Caudate nucleus (tissue), 63 donors: ENCODE measurements at places on chromosomes 3 and 15.

DNA sequence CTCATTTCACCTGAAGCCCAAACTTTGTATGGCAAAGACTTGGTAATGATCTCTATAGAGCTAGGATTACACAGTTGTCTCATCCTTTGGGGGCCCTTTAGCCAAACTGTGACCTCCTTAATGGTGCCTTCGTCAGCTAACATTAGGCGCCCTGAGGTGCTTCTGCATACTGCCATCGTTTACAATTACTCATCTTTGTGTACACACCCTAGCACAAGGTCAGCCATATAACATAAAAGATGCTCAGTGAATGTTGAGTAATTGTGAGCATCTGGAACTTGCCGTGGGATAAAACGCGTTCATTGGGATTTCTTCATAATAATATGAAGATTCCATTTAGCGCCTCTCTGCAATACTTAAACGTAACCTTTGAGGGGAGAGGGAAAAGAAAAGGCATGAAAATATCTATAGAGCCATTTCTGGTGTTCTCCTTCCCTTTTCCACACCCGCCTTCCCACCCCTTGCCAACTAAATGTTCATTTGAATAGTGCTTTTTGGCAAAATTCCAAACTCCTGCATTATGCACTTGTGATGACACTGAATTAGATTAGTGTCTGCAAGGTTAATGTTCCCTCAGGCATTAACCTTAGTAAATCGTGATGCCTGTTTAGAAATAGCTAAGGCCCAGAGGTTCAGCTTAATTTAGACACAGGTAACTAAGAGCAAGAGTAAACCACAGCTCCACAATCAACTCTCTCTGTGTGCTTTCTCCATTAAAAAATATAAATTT, 990 bp upstream of the ZNF148 start:
- no peak for DNase-seq

GRCh38 chr3:156071031-156071430, 49.3 kb upstream of the KCNAB1 start:
- DNase-seq: no peak

DNA sequence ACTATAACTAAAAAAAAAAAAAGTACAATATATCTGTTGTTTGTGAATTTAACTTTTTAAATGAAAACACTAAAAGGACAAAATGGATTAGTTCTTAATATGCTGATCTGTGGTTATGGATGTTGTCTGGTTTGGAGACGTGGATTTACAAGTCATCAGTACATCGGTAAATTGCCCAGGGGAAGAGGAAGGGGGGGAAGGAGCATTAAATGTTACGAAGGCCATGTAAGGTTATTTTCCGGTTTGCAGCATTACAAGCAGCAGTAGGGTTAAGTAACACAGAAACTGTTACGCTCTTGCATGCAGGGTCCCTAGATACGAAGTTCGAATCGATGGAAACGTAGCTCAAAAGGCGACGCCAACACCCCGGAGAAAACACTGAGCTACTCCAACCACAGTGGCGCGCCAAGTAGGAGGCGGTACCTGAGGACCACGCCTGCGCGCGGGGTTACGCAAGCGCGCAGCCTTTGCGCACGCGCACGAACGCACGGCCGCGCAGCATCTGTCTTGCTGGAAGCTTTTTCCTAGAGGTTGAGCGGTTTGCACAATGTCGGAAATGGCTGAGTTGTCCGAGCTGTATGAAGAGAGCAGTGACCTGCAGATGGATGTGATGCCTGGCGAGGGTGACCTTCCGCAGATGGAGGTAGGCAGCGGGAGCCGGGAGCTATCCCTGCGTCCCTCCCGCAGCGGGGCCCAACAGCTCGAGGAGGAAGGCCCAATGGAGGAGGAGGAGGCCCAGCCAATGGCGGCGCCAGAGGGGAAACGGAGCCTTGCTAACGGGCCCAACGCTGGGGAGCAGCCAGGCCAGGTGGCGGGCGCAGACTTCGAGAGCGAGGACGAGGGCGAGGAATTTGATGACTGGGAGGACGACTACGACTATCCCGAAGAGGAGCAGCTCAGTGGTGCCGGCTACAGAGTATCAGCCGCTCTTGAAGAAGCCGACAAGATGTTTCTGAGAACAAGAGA, at the start of gene EID1:
Gene EID1 (plus strand): TSS at position 505 of the 966 bp plus-strand sequence. CDS start 43 bp downstream, at position 548.
- peak; percentile 86 for DNase-seq

DNA sequence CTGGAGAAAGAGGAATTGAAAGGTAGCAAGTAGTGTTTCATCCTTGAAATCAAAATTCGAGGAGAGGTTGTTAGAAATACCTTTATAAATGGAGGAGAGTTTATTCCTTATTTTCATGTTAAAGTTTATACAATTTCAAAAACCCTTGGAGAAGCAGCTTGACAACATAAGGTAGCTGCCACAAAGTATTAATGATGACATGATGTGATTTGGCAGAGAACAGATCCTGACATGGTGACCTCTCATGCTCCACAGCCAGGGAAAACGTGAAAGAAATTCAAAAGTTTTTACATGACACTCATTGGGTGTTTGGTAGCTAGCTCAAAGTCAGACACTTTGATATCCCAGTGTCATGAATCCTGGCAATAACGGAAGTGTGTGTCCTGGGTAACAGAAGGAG, 320.8 kb downstream of the GBE1 start:
- no peak for DNase-seq

- DNase-seq: no peak
These were observed 24.2 kb downstream of the PPM1L start for GRCh38 chr3:160780245-160780644.

DNA sequence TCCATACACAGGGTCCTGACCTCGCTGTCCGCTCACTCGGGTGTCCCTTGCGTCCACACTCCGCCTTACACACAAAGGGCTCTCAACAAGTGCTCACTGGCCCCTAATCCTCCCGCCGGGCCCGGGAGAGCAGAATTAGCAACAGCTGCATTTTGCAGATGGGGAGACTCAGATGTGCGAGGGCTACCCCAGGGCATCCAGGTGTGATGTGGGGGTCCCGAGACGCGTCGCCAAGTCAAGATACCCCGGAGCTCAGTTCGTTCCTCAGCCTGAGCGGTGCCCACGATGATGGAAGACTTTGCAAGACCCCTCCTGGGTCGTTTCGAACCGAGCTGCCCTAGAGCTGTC, 14.9 kb upstream of the WNT7A start:
- no peak for DNase-seq
